Left lung (tissue), 14 donors: ENCODE measurements at places on chromosomes 12 and 14.

DNA sequence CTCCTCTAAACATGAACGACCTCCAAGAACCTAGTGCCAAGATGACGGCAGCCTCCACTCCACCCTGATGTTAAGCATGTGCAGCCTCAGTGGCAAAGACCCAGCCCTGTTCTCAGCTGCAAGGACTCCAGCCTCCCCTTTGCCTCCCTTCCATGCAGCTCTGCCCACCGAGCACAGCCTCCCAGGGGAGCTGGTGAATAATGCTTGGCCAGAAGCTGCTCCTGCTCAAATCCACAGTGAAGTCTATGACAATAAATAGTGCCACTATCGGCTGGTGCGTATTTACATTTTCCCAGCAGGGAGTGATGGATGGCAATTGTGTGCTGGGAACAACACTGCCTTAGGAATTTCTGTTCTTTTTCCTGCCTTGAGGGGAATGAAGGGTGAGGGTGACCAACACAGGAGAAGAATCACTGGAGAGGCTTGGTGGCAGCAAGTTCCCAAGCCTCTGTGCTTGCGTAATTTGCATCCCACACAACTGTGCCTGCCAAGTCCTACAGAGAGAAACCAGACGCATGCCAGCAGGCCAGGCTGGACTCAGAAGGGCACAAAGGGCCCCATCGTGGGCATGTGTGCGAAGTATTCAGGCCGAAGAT lies 29.9 kb upstream of the TC2N start:
- DNase-seq: no peak

DNA sequence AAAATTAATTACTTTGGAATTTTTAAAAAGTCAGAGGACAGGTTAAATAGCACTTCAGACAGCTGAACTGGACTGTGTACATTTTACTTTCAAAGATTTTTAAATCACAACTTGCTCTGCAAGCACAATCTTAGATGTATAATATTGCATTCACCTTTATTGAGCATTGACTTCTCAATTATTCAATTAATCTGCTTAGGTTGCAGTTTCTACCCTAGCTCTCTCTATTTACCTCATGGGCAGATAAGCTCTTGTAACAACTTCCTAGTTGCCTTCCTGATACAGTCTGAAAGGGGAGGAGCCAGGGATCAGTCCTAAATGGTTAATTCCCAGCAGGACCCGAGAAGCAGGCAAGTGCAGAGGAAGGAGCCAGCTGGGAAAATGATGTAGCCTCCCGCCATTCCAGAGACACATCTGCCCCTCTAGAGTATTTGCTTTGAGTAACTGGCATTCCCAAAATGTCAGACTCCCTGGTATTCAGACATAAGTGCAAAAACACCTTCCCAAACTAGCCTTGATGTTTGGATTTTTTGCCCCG lies 302.8 kb downstream of the GALC start:
- no peak for DNase-seq

- DNase-seq: no peak
These were observed 36.6 kb downstream of the TSPAN9 start for GRCh38 chr12:3113671-3114325.

DNA sequence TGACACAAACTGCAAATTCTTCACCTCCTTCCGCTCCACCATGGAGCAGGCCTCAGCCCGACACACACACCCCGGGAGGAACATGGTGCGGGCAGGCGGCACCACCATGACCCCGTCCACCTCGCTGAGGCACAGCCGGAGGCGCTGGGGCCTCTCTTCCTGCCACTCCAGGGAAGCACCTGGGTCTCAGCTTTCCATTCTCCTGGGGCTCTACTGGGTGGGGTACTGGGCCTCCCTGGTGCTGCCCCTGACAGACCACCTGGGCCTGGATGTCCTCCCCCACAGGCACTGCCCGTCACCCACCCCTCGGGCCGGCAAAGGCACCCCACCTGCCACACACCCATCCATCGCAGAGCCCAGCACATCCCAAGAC lies 9.9 kb downstream of the AKT1 start:
- no peak for DNase-seq

- no peak for DNase-seq
These were observed 71.8 kb downstream of the CACNA1C start for GRCh38 chr12:2124466-2125023.

DNA sequence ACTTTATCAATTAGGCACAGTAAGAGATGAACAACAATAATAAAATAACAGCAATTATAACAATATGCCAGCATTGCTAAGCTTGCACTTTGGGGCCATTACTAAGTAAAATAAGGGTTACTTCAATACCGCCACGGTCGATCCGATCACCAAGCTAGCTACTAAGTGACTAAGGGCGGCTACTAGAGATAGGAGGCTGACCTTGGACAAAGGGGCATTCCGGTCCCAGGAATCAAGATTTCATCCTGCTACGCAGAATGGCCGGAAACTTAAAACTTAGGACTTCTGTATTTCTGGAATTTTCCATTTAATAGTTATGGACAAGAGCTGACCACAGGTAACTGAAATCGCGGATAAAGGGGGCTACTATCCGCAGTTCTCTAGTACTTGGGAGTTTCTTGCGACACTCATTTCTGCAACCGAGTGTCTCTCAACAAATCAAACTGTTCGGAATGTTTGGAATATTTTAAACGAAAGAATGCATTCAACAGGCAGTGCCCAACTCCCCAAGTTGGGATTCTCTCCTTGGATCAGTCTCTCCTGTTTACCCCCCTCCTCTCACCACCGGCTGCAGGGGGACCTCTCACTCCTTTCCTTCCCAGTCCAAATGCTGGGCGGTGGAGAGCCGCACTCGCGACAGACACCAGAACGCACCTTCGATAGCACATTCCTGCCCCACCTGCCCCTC lies 650 bp downstream of the HEBP1 start:
- no peak for DNase-seq

GRCh38 chr14:68394118-68394763 lies 398.6 kb downstream of the ZFP36L1 start:
- DNase-seq: no peak

GRCh38 chr14:73241481-73242165 lies 4.3 kb downstream of the PAPLN start:
- DNase-seq: no peak

DNA sequence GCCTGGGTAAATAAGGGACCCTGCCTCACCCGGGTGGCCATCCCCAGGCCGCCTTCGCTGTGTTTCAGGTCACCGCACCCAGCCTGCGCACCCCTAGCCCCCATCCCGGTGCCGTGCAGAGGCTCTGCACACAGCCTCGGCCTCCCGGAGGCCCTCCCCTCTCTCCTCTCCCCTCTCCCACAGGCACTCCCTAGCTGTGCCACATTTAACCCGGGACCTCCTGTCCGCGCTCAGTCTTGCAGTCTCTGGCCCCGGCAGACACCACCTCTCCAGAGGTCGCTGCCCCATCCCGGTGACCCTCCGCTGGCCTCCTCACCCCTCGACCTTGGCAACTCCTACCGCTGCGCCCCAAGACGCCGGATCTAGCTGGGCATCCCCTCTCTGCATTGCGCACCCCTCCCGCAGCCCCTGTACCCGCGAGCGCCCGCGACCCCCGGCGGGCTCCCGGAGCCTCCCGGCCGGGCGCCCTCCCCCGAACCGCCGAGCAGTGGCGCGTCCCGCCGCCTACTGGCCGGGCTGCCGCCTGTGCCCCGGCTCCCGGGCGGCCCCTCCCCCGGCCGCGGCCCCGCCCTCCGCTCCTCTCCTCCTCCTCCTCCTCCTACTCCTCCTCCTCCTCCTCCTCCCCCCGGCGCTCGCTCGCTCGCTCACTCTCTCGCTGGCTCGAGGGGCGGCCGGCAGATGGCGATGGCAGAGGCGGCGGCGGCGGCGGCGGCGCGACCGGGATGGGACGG lies 120.7 kb downstream of the AACS start:
- peak; percentile 88 for DNase-seq

DNA sequence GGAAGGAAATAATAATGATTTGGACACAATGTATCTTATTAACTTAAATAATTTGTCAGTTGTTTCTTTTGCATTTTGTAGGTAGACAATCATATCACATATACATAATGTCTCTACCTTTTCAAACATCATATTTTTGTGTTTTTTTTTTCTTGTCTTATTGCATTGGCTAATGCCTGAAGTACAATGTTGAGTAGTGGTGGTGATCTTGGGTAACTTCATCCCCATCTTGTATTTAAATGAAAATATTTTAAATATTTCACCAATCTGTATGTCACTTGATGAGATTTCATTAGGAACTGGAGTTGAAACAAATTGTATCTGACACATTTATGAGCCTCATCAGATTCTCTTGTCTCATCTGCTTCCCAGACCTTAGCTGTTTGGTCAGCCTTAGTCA lies 109.7 kb upstream of the LHX5 start:
- DNase-seq: no peak

GRCh38 chr12:96500693-96501092 lies 11.3 kb downstream of the CFAP54 start:
- no peak for DNase-seq

DNA sequence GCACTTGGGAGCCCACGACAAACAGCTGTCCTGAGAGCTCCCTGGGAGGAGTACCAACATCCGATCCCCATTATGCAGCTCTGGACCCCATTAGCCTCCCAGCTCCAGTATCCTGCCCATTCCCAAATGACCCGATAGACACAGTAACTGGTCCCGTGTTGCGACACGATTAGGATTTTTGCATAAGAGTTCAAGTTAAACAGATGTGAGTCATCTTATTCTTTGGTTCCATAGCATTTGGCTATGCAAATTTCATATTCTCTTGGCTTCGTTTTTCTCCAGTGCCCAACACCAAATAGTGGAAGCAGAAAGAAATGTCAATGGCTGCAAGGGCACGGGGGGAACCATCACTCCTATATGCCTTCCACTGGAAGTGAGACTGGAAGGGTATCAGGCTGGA lies 43.0 kb upstream of the LRRC10 start:
- DNase-seq: no peak

- DNase-seq: no peak
These were observed 31.1 kb downstream of the METAP2 start for GRCh38 chr12:95505039-95505438.

GRCh38 chr12:8561011-8561410 lies 20.3 kb upstream of the CLEC4E start:
- no peak for DNase-seq

DNA sequence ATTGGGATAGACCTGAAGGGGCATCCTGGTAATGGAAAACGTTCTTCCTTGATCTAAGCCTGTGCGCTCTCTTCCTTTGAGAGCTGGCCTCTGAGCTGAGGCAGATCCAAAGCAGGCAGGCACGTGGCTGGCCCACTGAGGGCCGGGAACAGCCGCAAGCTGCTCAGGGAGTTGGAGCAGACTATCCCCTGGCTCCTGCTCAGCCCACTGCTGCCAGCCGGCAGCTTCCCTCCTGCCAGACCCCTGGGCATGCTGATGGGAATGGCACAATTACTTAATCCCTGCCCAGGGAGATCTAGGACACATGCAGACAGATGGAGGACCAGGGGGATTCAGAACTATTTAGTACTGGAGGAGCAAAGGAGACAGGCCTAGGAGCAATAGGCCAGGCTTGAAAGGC lies 14.4 kb downstream of the NEUROD4 start:
- DNase-seq: no peak

DNA sequence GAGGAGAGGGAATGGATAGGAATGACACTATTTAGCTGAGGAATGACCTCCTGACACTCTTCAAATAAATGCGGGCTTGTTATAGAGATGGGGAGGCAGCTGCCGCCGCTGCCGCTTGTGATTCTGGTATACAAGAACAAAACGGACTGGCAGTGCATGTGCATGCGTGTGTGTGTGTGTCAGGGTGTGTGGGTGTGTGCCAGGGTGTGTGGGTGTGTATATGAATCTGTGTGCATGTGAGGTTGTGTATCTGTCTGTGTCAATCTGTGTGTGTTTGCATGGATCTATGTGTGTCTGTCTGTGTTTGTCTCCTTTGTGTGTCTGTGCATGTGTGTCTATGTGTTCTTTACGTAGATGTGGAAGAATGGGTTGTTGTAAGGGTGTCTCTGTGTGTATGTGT lies 26.0 kb upstream of the LHX5 start:
- DNase-seq: no peak

- no peak for DNase-seq
These were observed 196.4 kb upstream of the FOXN3 start for GRCh38 chr14:89613260-89614008.

DNA sequence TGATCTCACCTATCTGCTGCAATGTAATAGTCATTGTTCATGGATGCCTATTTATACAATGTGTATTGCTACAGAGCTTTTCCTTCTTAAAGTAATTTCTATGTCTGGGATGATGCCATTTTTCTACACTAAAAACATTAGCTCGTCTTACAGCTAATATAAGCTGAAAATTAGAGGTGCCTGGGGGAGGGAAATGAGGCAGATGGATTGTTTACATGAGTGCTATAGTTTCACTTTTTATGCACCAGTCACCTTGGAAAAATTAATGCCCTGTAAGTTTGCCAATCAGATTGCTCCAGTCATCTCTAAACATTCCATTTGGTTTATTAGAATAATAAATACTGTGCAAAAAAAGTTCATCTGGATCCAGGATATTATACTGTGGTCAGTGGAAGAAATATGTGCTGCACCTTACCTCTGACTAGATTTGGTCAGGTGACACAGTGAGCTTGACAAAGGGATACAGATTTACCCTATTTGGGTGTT lies 436.2 kb downstream of the RAD51B start:
- no peak for DNase-seq

- DNase-seq: no peak
These were observed 1.5 kb upstream of the SDR9C7 start for GRCh38 chr12:56935752-56936151.

GRCh38 chr14:78764240-78764639 lies 594.1 kb downstream of the NRXN3 start:
- no peak for DNase-seq

DNA sequence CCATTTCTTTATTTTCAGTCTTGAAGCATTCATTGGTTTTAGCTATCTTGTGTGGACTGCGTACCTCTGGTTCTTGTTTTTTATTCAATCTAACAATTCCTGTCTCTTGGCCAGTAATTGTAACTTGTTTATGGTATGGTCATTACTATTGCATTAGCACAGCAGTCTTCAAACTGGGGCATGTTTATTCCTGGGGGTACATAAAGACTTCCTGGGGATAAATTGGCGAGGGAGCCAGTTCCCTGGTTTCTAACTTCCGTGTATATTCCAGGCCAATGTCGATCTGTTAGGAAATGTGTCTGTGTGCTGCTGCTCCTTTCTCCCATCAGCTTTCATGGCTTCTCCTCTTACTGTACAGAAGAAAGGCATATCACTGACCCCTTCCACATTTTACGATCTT lies 13.7 kb upstream of the EVL start:
- DNase-seq: peak; percentile 52

- no peak for DNase-seq
These were observed 2.4 kb upstream of the HOXC12 start for GRCh38 chr12:53952335-53952694.
